Motor neuron (in vitro differentiated cells): ENCODE measurements at places on chromosomes 7 and 10. TPM values are rescaled to one million over a fixed set of nuclear protein-coding genes. Genes with fewer than 3 reads are reported as not detected.

DNA sequence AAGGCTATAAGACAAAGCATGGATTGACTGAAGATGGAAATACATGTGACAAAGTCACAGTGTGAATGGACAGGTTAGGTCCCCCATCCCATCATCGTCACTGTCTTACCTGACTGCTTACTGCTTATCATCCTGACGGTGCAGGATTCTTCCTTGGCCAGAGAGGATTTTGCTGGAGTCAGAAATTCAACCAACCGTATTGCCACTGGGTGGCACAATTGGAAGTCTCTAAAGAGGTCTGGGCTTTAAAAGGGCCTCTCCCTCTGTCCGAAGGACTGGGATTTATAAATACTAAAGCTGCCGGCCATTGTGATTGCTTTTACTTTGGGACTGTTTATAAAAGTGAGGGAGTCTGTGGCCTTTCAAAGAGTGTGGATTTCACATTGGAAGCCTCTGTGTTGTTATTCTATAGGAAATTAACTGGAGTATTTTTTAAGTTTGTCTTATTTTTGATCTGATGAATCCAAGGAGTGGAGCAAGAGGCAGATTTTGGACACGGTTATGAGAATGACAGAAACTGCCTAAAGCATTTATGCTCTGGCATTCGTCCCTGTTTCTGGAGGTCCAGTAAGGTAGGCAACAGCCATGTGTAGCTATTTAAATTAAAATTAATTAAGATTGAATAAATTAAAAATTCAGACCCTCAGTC is 113.3 kb upstream of the CREB5 start:
- ATAC-seq: peak; percentile 99

Gene ZPBP
- not detected in 2 replicates for total RNA-seq

Gene OGDHL
- 10.9 and 11.4 TPM in 2 replicates for total RNA-seq

GRCh38 chr7:92292981-92293380 is 47.2 kb downstream of the ANKIB1 start:
- ATAC-seq: no peak

DNA sequence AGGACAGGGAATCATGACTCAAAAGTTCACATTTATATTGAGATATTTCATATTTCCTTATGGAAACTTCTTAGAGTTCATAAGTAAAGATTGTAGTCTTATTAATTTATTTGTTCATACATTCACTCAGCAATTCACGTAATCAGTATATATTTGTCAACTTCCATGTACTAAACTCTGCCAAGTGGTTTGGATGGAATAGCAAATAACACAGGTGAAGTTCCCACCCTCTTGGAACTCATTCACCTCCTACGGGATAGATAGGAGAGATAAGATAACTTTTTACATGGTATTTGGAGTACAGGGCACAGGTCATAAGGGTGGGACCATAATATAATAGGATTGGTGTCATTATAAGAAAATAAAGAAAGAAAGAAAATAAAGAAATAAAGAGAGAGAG is 234.0 kb downstream of the CDC14C start:
- no peak for ATAC-seq

Gene CACNB2
- 3.7 and 4.1 TPM in 2 replicates for total RNA-seq
